Small intestine (tissue), 16 donors: ENCODE measurements at places on chromosomes 4 and X. TPM values are rescaled to one million over a fixed set of nuclear protein-coding genes. Genes with fewer than 3 reads are reported as not detected.

DNA sequence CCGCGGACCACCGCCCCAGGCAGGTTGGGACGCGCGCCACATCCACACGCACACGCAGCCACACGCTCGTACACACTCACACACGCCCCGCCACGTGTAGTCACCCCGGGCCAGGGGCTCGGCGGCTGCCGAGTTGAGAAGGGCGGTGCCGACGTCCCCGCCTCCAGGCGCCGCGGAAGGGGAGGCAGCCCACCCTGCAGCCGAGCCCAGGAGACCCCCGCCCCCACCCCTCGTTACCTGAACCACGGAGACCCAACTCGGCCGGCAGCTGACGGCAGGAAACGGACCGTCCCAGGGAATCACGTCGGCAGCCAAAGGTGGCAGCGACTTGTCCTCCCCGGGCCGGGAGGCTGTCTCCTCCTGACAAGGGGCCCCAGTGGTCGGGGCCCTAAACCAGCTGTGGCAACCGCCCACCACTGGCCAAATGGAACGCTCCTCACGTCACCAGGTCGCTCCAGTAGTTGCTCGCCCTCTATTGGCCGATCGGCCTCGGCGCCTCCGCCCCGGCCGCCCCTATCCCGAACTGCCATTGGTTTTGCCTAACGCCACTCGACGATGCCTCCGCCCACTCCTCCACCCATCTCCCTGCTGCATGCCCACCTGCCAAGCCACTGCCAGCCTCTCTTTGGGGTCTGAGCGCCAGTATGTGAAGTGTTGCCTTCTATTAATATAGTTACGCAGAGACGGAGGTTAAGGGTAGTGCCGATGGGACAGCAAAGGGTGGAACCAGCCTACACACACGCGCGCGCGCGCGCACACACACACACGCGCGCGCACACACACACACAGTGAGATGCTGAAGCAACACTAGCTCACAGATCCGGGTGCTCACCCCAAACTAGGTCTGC lies at the start of gene ZDHHC9:
Gene ZDHHC9 (minus strand): TSS at position 428 of the 848 bp plus-strand sequence. CDS start 1,941 bp downstream, outside the sequence.
- H3K4me1 ChIP-seq: no peaks in the 10 kb centered on the region
- H3K4me3 ChIP-seq: peak within 1 kb of the TSS; percentile 60
- DNase-seq: peak; percentile 85
- H3K36me3 ChIP-seq: peaks cover 21% of the 10 kb centered on the region
- H3K27me3 ChIP-seq: no peaks in the 10 kb centered on the region

The GALNTL6 gene
- not detected for polyA plus RNA-seq

DNA sequence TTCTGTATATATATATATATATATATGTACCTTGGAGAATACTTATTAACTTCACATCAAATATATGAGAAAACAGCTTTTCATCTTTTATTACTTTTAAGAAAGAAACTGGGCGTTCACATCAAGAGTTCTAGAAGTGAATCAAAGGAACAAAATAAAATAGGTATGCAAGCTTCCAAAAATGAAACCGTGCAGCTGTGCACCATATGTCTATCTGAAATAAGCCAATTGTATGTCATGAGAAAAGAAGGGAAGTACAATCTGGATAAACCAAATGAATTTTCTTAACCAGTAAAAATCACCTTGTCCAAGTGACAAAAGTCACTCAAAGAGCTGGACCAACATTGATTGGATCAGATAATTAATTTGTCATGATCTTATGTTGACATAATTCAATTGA lies 405.4 kb upstream of the TECRL start:
- no peaks in the 10 kb centered on the region for H3K27me3 ChIP-seq
- no peak for DNase-seq
- no peak overlapping the region for H3K27ac ChIP-seq

The SMIM10L2A gene
- polyA plus RNA-seq: not detected

DNA sequence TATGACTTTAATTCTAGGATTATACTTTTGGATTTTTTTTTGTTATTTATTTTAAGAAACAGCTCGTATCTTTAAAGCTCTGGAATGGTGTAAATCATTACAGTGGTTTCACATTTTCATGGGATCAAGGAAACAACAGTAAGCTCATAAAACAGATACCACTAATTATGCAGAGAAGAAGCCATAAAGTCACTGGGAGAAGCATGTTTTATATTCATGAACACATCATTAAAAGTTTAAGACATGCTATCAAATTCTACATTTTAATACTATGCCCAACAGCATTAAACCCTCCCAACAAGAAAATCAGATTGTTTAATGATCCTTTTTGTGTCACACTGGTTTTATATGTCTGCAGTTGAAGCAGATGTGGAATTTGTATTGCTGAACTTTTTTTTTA lies 149.9 kb downstream of the FBXO8 start:
- DNase-seq: no peak
- H3K4me3 ChIP-seq: no peak overlapping the region
- no peaks in the 10 kb centered on the region for H3K4me1 ChIP-seq
- H3K27me3 ChIP-seq: no peaks in the 10 kb centered on the region

The CXCL9 gene
- not detected for polyA plus RNA-seq

The AREG gene
- polyA plus RNA-seq: 4.7 TPM

DNA sequence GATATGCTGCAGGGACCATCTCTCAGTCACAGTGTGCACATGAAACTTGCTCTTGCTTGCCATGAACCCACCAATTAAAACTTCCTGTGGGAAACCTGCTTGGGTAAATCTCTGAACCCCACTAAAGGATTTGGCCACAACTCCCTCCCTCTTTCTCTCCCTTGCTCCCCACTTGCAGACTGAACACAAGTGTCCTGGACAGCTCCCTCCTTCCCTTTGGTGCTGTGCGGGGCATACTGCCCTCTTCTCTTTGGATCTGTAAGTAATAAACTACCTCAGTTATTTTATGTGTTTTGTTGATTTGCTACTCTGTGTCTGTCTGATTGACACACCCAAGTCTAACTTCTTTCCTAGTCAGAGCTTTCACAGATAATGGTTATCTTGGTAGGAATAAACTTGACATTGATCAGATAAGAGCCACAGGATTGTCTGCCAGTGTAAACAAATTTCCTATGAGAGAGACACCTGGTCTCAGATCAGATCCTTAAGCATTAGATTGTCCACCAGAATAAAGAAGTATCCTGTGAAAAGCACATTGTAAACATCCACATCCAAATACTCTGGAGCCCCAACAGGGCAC lies 41.8 kb downstream of the SULT1E1 start:
- H3K4me1 ChIP-seq: no peaks in the 10 kb centered on the region
- no peak for DNase-seq
- no peak overlapping the region for H3K4me3 ChIP-seq
- no peak overlapping the region for H3K27ac ChIP-seq
- no peaks in the 10 kb centered on the region for H3K27me3 ChIP-seq

DNA sequence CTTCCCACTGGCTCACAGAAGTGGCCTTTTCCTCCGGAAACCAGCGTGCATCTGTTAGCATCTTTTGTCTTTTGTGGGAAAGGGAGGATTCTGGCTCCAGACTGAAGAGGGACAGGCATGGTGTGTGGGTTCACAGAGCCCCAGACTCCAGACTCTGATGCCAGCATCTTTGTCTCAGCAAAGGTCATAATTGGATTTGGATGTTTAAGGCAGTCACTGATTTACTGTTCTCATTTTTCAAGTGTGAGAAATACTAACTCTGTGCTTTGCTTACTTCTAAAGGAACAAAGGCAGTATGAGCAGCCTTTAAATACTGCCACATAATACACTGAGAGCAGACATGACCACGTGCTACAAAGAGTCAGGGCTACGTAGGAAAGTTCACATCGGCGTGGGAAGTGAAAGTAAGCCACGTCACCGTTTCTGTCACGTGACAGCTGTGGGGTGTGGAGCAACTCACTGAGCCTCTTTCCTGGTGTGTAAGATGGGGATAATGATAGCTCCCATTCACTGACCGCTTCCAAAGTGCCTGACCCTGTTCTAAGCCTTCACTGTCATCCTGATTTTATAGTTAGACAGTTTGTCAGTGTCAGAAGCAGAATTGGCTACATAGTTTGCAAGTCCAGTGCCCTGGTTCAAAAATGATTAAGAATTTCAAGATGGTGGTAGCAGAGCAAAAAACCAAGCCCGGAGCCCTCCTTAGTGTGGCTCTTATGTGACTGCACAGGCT lies 24.8 kb upstream of the TMSB4X start:
- no peaks in the 10 kb centered on the region for H3K4me1 ChIP-seq
- no peaks in the 10 kb centered on the region for H3K27me3 ChIP-seq
- no peak overlapping the region for H3K4me3 ChIP-seq

The SYNPO2 gene
- polyA plus RNA-seq: 5.1 TPM

The GYG2 gene
- polyA plus RNA-seq: 1.6 TPM

DNA sequence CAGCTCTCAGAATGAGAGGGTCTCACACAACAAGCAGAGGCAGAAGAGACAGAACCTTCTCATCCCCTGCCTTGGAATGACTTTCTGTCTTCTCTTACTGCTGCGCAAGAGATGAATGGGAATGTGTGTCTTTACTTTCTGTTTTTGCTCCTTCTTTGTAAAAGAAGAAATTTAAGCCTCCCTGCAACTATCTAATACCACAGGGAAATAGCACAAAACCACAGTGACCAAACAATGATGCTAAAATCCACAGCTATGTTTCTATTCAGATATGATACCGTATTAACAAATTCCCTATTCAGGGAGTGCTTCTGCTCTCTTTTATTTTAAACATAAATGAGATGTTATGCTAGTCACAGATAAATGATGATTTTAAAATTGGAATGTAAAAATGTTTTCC lies 173.8 kb upstream of the RAI2 start:
- no peak for DNase-seq
- H3K36me3 ChIP-seq: no peaks in the 10 kb centered on the region
- peaks cover 3% of the 10 kb centered on the region for H3K27me3 ChIP-seq
- H3K4me1 ChIP-seq: no peaks in the 10 kb centered on the region

The XAGE1A gene
- not detected for polyA plus RNA-seq

DNA sequence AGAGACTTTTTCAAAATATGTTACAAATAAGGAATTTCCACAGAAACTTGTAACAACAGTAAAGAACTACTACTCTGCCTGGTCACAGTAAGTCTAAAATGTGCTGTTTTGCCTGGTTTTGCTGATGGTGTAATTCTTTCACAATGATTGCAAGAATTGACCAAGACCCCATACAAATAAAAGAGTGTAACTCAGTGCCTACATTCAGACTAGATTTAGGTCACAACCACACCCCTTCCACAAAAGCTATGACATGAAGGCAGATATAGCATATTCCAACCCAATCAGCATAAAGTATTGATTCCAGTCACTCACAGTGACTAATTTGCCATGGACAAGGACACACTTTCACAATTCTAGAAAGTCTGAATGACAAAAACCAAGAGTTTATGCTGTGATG lies 53.7 kb upstream of the TMPRSS11F start:
- H3K36me3 ChIP-seq: no peaks in the 10 kb centered on the region
- H3K4me1 ChIP-seq: no peaks in the 10 kb centered on the region
- no peak for DNase-seq

- H3K27ac ChIP-seq: no peak overlapping the region
- H3K27me3 ChIP-seq: no peaks in the 10 kb centered on the region
- no peaks in the 10 kb centered on the region for H3K36me3 ChIP-seq
- H3K4me1 ChIP-seq: peaks cover 3% of the 10 kb centered on the region
Measured at GRCh38 chr4:147777456-147778091, 45.7 kb downstream of the ARHGAP10 start.

DNA sequence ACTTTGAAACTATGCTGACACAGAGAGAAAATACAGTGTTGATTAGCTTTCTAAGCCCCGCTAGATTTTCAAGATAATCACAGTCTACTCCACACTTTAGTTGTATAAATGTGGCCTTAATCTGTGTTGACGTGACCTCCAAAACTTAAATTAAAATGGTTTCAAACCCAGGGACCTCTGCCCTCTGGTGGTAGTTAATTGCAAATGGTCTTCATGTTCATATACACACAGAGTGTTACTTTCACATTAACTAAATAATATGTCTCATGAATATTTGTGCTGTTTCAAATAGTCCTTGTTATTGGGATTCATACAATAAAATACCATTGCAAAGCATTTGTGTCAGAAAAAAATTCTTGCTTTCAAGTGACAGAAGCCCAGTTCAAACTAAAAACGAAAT lies 64.3 kb downstream of the TASL start:
- no peaks in the 10 kb centered on the region for H3K36me3 ChIP-seq
- no peak overlapping the region for H3K4me3 ChIP-seq
- no peak overlapping the region for H3K27ac ChIP-seq

The GPRASP1 gene
- 8.6 TPM for polyA plus RNA-seq

The LAMP2 gene
- 167 TPM for polyA plus RNA-seq

- H3K27me3 ChIP-seq: no peaks in the 10 kb centered on the region
- H3K4me3 ChIP-seq: no peak overlapping the region
- no peak overlapping the region for H3K27ac ChIP-seq
- no peaks in the 10 kb centered on the region for H3K36me3 ChIP-seq
- DNase-seq: no peak
Measured at GRCh38 chrX:155959018-155959587, 38.4 kb upstream of the IL9R start.
